ENCODE measurements at places on chromosomes 2 and 18.

- no peak for DNase-seq
These were observed 47.7 kb downstream of the SERTAD2 start for GRCh38 chr2:64605991-64606478.

- no peak for DNase-seq
These were observed 97.5 kb downstream of the GLI2 start for GRCh38 chr2:120833127-120833675.

- DNase-seq: peak; percentile 27
These were observed 80.2 kb upstream of the PKDCC start for GRCh38 chr2:41967476-41968181.

GRCh38 chr2:98455494-98455976 is 10.9 kb downstream of the INPP4A start:
- no peak for DNase-seq

DNA sequence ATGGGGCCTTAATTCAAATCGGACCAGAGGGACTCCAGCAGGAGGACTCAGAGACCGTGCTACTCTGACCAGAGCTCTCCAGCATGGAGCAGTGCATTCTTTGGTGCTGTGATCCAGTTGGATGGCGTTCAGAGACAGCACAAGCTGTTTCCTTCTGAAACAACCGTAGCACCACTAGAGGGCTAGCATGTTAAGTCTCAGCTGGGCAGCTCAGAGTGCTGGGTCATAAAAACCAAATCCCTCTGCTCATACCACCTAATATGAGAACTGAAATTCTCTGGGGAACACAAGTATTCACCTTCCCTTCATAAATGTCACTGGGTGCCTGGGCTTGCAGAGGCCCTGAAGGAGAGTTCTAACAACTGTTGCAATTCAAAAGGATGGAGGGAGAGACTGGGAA is 97.7 kb upstream of the TFCP2L1 start:
- no peak for DNase-seq

GRCh38 chr2:18731666-18732065 is 142.3 kb upstream of the NT5C1B start:
- no peak for DNase-seq

DNA sequence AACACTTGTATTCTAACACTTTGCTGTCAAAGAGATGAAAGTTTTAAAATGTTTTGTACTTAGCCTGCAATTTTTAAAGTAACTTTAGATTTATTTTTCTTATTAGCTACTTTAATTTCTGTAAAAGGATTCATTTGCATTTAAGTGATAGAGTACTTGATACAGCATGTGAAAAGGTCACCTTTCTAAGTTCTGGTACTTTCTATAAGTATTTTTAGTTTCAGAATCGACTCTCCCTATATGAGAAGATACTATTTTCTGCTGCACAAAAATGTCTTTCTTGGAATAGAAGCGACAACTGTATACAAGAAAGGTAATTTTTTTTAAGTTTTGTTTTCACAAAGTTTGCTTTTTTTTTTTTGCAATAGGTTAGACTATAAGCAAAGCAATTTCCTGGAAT is 72.9 kb downstream of the METTL8 start:
- no peak for DNase-seq

DNA sequence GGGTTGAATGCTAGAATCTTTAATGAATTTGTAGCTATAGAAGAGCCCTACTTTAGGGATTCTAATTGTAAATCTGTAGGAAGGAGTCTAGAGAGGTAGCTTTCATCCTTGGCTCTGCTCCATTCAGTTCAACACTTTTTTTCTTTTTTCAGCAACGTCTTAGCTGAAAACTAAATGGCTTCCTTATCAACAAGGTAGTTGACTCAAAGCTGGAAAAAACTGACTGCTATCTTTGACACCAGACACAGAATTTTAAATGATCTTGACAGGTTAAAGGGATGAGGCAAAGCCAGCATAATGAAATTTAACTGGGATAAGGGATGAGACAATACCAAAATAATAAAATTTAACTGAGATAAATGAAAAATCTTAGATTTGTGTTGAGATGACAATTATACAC is 54.9 kb downstream of the TMEFF2 start:
- no peak for DNase-seq

DNA sequence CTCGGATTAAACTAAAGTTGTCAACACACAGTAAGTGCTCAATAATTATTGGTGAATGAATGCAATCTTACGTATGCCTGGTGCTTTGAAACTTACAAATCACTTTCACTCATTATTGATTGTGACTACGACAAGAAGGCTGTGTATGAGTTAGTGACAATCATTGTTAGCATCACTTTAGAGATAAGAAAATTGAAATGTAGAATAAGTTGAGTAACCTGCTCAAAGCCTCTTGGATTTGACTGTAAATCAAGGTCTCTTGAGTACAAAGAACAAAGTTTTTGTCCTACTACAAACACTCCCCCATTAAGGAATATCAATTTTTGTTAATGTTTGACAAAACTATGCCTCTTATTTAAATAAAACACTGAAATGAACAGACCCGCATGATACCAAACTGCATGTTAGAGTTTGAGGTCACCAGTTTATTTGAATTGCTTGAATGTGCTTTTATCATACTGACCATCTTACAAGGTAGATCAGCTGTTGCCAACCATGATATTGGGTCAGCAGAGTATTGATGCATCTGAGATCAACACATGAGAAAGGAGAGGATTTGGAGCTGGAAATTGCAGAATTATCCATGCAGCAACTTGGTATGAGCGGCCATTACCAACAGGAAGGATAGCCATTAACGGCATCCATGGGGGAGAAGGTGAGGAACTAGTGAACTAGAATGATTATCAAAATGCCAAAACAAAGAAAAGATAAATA is 142.1 kb downstream of the IRS1 start:
- no peak for DNase-seq
